ENCODE measurements at places on chromosomes 5 and 9.

GRCh38 chr9:107727086-107727780, 237.7 kb upstream of the KLF4 start:
- no peak for DNase-seq

GRCh38 chr9:109344866-109345265, 24.0 kb upstream of the EPB41L4B start:
- DNase-seq: no peak

GRCh38 chr9:36935332-36935731, 98.7 kb downstream of the PAX5 start:
- no peak for DNase-seq

- no peak for DNase-seq
These were observed 658 bp downstream of the PDCD1LG2 start for GRCh38 chr9:5510989-5511388.

- no peak for DNase-seq
These were observed 109.9 kb downstream of the GABBR2 start for GRCh38 chr9:98598861-98599260.

GRCh38 chr5:64811050-64811640, 42.4 kb downstream of the CWC27 start:
- no peak for DNase-seq

DNA sequence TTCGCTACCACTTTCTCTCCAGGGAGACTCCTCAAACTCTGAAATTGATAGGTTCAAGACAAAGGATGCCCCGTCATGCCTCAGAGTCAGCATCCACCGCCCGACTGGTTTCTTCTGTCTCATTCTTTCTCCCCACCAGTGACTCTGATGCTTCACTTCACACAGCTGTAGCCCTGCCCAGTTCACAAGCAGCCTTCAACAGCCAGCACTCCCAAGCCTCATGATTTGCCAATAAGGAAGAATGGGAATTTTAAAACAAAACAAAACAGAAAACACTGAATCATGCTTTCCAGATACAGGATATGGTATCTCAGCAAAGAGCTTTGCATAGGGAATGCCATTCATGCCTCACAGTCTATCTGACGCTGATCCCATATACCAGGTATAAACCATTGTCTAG, 371.2 kb upstream of the RORB start:
- DNase-seq: no peak

DNA sequence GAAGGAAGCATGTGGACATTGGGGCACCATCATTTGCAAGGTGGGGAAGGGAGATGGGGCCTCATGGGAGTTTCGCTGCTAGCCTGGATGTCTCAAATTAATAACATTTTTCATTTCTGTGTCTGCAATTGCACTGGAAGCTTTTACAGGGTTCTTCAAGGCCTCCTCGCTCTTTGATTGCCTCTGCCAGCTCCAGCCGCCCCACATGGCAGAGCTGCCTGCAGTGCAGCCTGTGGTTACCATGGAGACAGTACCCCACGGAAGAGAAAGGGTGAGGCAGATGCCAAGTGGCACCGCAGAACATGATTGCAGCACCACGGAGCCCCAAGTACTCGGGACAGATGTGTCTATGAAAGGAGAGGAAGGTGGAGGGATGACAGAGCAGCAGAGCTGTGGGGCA, 25.4 kb downstream of the CTNND2 start:
- no peak for DNase-seq

DNA sequence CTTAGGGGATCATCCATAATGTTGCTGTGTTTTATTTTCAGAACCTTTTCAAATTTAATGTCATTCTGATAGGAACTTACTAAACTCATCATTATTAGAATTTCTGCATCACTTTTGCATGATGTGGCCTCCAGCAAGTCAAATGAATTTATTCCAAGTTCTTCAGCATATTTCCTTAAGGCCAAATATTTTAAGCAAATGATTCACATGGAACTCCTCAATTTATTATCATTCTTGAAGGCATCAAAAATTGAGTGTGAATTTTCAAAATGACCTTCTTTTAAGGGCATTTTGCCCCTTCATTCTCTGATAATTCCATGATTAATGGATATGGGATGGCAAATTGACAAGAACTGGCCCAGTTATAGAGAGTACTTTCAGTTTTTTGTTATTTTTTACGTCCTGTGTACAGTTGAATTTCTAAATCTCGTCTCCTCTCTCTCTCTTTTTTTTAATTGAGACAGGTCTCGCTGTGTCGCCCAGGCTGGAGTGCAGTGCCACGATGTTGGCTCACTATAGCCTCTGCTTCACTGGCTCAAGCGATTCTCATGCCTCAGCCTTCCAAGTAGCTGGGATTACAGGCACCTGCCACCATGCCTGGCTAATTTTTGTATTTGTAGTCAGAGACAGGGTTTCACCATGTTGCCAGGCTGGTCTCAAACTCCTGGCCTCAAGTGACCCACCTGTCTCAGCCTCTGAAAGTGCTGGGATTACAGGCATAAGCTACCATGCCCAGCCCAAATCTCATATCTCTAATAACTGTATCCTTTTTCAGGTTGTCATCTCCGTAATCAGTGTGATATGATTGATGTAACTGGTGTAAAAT, 29.1 kb downstream of the GPR21 start:
- DNase-seq: no peak

Measured in activated T-helper 9 cell treated with anti-CD3 and anti-CD28 coated beads, Interleukin-2, amount 50 U/mL, for 16 hours (primary cell).